RWPE1 (cell line): ENCODE measurements at places on chromosomes 5 and 9.

GRCh38 chr9:118316831-118317343 lies 612.7 kb downstream of the TLR4 start:
- no peak for DNase-seq

- DNase-seq = no peak
Measured at GRCh38 chr5:116308391-116308790, 223.6 kb downstream of the COMMD10 start.

- peak; percentile 79 for DNase-seq
Measured at GRCh38 chr5:62281411-62281810, 24.6 kb upstream of the KIF2A start.

GRCh38 chr9:121207371-121207940 lies 5.8 kb upstream of the RAB14 start:
- DNase-seq = no peak

GRCh38 chr9:33147416-33148169 lies 19.5 kb downstream of the B4GALT1 start:
- DNase-seq = no peak

- DNase-seq = peak; percentile 18
Measured at GRCh38 chr9:15104826-15105420, 194.7 kb upstream of the FREM1 start.

- DNase-seq = no peak
Measured at GRCh38 chr5:133354323-133355185, 257.8 kb downstream of the FSTL4 start.

DNA sequence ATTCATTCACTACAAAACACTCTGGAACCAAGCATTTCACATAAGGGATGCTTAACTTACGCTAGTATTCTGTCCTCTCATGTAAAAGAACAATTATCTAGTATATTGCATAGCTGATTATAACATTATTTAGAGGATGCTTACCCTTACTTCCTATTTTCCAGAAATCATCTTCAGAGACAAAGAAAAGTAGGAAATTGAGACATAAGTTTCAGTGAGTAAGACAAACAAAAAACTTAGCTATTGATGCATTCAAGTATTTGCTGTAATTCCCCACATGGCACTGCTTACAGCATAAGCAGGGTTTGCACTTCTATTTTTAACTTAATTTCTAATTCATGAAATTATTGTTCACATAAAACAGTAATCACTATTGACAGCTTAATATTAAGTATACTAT lies 104.8 kb upstream of the SREK1 start:
- no peak for DNase-seq

- DNase-seq = no peak
Measured at GRCh38 chr9:87464110-87464991, 33.3 kb upstream of the DAPK1 start.

- peak; percentile 78 for DNase-seq
Measured at GRCh38 chr5:73796164-73797131, 170.5 kb downstream of the ARHGEF28 start.

DNA sequence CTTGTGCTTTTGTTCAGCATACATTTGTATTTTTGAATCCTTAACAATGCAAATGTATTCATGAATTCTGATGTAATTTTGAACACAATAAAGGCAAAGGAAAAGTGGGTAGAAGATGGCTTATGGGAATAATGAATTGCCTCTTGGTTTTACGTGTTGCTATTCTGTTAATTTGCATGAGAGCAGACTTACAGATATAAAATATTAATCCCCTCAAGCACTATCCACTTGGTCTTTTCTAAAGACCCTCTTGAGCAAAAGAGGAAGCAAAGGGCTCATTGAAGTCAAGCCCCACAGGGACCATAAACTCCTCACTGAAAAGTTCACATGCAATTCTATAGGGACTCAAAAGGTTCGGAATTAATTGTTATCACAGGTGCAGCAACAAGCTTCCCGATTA lies 51.9 kb downstream of the OSTF1 start:
- no peak for DNase-seq

DNA sequence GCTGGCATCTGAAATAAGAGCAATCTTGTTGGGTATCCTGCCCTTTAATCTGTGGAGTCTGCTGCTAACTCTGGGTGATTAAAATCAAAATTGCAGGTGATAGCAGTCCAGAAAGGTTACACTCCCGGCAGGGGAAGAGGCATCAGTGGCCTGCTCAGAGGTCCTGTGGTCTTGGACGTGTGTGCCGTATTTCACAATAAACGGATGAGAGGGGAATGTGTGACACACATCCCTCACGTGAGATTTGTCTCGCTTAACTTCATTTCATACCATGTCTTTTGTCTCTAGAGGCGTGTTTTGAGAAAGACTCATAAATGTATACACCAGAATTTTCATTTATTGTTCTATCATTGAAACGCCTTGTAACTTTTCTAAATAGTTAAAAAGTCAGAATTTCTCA lies 36.6 kb downstream of the FAM240B start:
- no peak for DNase-seq

GRCh38 chr5:59759600-59760351 lies 133.8 kb downstream of the PDE4D start:
- no peak for DNase-seq

GRCh38 chr5:168347368-168348083 lies 56.1 kb downstream of the WWC1 start:
- DNase-seq = no peak
